ENCODE measurements at places on chromosomes 3 and 15. TPM values are rescaled to one million over a fixed set of nuclear protein-coding genes. Genes with fewer than 3 reads are reported as not detected.

Gene ITPR1
- 15.2 TPM for total RNA-seq

Gene GJD2
- total RNA-seq = not detected

Gene EMC7
- 43.2 TPM for total RNA-seq

Gene SNTN
- total RNA-seq = not detected

Gene NLGN1
- 49.3 TPM for total RNA-seq

Gene CNTN3
- total RNA-seq = 1.8 TPM

All from pulmonary artery endothelial cell (primary cell).